ENCODE measurements at places on chromosomes 13 and 19. TPM values are rescaled to one million over a fixed set of nuclear protein-coding genes. Genes with fewer than 3 reads are reported as not detected.

Gene PSG11
- not detected for total RNA-seq

Gene NLRP11
- total RNA-seq, result not detected

Gene SIGLEC11
- 9.0 TPM for total RNA-seq

Gene KRTDAP
- not detected for total RNA-seq

GRCh38 chr19:5042556-5042955 lies 73.6 kb downstream of the KDM4B start:
- no peak for DNase-seq

DNA sequence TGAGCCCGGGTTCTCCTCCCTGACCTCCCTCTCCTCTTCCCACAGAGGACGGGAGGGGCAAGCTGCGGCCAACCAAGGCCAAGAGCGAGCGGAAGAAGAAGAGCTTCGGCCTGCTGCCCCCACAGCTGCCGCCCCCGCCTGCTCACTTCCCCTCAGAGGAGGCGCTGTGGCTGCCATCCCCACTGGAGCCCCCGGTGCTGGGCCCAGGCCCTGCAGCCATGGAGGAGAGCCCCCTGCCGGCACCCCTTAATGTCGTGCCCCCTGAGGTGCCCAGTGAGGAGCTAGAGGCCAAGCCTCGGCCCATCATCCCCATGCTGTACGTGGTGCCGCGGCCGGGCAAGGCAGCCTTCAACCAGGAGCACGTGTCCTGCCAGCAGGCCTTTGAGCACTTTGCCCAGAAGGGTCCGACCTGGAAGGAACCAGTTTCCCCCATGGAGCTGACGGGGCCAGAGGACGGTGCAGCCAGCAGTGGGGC lies 162.2 kb downstream of the KDM4B start:
- DNase-seq, result no peak

- DNase-seq, result no peak
Measured at GRCh38 chr13:103236213-103236612, 170.0 kb upstream of the SLC10A2 start.

DNA sequence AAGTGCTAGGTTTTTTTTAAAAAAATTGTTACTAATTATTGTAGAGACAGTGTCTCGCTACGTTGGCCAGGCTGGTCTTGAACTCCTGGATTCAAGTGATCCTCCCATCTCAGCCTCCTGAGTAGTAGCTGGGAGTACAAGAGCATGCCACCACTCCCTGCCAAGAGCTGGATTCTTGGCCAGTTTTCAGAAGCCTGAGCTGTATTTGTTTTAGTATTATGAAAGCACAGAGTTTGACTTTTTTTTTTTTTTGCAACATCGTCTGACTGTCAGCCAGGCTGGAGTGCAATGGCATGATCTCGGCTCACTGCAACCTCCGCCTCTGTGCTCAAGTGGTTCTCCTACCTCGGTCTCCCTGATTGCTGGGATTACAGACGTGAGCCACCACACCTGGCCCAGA lies 7.0 kb downstream of the ARMC6 start:
- DNase-seq, result no peak

DNA sequence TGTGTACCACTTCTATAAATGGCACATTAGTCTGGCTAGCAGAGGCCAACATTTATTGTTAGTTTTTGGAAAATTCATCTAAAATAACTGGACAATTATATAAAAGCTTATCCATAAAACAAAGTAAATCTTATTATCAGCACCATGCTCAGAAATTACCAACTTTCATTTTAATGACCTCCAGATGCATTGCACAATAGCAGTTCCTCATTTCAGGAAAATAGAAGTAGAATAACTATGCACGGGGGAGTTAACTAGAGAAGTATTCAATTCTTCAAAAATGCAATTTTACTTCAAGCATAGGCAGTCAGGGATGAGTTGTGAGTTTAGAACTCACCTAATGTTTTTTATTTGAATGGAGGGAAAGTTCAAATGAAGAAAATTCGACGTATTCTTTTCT lies 1023.5 kb downstream of the PCDH17 start:
- DNase-seq, result no peak

Measured in omental fat pad (tissue), 4 donors.